ENCODE measurements at places on chromosomes 13 and 19. TPM values are rescaled to one million over a fixed set of nuclear protein-coding genes. Genes with fewer than 3 reads are reported as not detected.

DNA sequence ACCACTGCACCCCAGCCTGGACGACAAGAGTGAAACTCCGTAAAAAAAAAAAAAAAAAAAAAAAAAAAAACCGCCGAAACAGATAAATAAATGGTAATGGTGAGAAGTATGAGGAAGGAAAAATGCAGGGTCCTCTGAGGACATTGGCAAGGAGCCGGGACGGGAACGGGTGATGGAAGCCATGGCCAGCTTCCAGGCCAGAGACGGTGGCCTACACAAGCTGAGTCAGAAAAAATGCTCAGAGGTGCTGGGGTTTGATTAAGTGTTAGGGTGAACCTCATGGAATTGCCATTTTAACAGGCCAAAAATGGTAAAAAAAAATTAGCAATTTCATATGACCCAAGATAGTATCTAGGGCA, 866 bp upstream of the ZSWIM4 start:
- DNase-seq, result no peak
- peak overlapping the region; percentile 98 for H3K4me3 ChIP-seq
- peak overlapping the region; percentile 94 for H3K27ac ChIP-seq
- H3K27me3 ChIP-seq, result no peaks in the 10 kb centered on the region
- peaks cover 31% of the 10 kb centered on the region for H3K4me1 ChIP-seq
- no peaks in the 10 kb centered on the region for H3K36me3 ChIP-seq

UGGT2 gene
- 0.56 TPM for total RNA-seq

DNA sequence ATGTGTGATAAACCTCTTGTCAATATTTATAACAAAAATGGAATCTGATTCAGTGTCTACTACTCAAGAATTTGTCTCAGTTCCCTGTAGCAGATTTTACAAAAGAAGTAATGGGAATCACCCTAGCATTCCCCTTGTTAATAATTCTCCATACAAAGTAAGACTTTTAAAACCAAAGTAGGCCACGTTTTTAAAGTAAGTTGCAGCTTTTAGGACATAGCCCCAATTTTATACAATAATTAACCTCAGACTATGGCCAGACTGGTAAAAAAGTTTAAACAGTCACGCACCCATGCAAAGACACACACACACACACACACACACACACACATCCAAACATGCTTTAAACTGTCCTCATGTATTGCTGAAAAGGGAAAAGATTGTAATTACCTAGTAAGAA, 589.9 kb downstream of the PCDH9 start:
- no peaks in the 10 kb centered on the region for H3K27me3 ChIP-seq
- H3K4me3 ChIP-seq, result no peak overlapping the region
- H3K36me3 ChIP-seq, result no peaks in the 10 kb centered on the region
- H3K27ac ChIP-seq, result no peak overlapping the region

GRCh38 chr13:51996641-51997040, 14.6 kb downstream of the ATP7B start:
- no peak overlapping the region for H3K27ac ChIP-seq
- DNase-seq, result no peak
- H3K4me1 ChIP-seq, result peaks cover 2% of the 10 kb centered on the region
- H3K27me3 ChIP-seq, result peaks cover 24% of the 10 kb centered on the region
- no peak overlapping the region for H3K4me3 ChIP-seq
- no peaks in the 10 kb centered on the region for H3K36me3 ChIP-seq

- H3K27ac ChIP-seq, result peak overlapping the region; percentile 62
- DNase-seq, result peak; percentile 65
- peaks cover 49% of the 10 kb centered on the region for H3K36me3 ChIP-seq
- H3K4me3 ChIP-seq, result peak overlapping the region; percentile 20
These were observed 16.2 kb downstream of the TMTC4 start for GRCh38 chr13:100658363-100658762.

DNA sequence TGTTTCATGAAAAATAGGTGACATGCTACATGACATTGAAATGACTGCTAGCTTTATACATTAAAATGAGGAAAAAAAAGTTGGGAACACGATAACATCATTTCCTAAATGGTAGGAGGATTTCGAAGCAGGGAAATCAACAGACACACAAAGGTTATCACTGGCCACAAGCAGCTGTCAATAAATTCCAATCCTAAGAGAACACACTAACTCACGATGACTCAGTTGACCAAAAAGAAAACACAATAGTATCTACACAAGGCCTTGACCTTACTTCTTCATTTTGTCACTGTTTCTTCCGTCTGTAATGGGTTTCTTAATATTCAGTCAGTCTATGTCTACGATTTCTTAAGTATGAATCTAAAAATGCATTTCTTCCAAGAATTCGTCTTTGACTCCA, 36.5 kb downstream of the STARD13 start:
- no peak overlapping the region for H3K4me3 ChIP-seq
- no peak overlapping the region for H3K27ac ChIP-seq
- DNase-seq, result no peak
- H3K27me3 ChIP-seq, result peaks cover 3% of the 10 kb centered on the region

ZNF470 gene
- 1.8 TPM for total RNA-seq

- H3K27ac ChIP-seq, result no peak overlapping the region
- peaks cover 2% of the 10 kb centered on the region for H3K36me3 ChIP-seq
- no peak overlapping the region for H3K4me3 ChIP-seq
- DNase-seq, result no peak
- H3K27me3 ChIP-seq, result no peaks in the 10 kb centered on the region
- H3K4me1 ChIP-seq, result no peaks in the 10 kb centered on the region
These were observed 9.3 kb downstream of the DIRAS1 start for GRCh38 chr19:2711875-2712205.

WDR88 gene
- not detected for total RNA-seq

Measured in activated CD4-positive, alpha-beta T cell treated with anti-CD3 and anti-CD28 coated beads, Interleukin-2, amount 10 ng/mL, durations not matched to agents 24 days and 14 days (primary cell).